Common myeloid progenitor, CD34-positive (primary cell): ENCODE measurements at places on chromosomes 5 and 9.

GRCh38 chr9:123548741-123549545 is 192.9 kb downstream of the CRB2 start:
- peak; percentile 62 for DNase-seq

DNA sequence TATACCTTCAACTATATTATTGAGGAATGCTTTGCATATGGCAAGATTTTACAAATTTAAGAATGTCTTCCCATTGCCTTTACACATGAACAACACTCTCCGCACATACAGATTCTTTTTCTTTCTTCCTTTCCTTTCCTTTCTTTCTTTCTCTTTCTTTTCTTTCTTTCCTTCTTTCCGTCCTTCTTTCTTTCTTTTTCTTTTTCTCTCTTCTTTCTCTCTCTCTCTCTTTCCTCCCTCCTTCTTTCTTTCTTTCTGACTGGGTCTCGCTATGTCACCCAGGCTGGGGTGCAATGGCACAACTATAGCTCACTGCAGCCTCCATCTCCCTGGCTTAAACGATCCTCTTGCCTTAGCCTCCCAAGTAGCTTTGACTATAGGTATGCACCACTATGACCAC is 13.8 kb downstream of the WDR31 start:
- no peak for DNase-seq

DNA sequence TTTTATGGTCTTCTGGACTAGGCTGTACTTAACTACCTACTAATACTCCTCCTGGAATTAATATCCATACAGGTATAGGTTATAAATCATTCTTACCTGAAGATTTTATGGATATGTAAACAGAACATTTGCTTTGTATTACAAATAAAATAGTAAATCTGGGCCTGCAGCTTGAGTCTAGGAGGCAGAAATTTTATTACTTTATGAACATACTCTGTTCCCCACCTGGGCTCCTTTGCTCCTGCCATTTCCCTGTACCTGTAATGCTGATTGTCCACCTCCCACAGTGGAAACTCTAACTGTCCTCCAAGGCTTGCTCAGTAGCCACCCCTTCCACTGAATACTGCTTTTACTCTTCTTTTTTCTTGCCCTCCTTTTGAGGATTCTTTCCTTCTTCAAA is 108.0 kb downstream of the PAM start:
- DNase-seq, result no peak

DNA sequence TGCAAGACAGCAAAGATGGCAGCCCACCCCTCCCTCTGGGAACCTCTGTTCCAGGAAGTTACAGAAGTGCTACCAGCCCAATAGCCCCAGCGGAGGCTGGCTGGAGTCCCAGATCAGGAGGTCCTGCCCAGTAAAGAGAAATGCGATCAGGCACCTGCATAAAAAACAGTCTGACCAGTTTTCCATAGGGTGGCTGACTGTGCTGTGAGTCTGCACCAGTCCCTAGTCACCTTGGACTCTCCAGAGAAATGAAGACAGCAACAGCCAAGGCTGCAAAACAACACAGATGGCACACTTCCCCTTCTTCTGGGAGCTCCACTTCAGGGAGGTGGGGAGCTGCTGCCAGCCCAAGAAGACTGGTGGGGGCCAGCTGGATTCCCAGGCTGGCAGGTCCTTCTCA is 265.5 kb upstream of the PCSK5 start:
- DNase-seq, result no peak

GRCh38 chr5:73232266-73233041 is 59.5 kb downstream of the TMEM174 start:
- peak; percentile 43 for DNase-seq

GRCh38 chr5:96080557-96080956 is 118.9 kb upstream of the ELL2 start:
- no peak for DNase-seq

DNA sequence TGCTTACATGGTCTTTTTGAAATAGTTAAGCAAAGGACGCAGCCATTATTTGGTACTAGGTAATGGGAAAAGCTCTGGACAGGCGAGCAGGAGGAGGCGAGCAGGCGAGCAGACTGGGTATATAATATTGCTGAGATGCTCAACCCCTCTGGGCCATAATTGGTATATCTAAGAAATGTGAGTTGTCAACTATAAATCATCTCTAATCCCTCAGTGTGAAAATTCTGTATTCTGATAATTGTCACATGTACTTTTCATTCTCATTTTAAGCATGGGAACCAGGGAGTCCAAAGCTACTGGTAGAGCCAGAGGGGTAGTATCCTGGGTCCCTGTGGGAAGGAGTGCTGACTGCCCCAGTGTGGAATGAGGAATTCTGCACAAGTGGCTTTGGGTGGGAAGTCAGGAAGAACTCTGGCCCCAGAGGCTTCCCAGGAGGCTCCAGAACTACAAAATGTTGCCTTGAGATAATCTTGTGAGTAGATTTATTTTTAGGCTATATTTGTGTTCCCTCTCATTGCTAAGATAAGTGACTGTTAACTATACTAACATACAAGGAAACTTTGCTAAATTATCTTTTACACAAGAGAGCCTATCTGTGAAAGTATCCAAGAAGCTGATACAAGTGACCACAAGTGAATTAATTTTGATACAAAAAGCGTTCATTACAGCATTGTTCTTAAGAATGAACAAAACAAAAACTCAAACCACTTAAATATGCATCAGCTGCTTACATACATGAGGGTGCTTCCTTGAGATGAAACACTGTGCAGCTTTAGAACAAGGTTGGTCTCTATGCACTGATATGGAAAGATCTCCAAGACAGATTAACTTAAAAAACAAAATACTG is 70.5 kb upstream of the TNFAIP8 start:
- no peak for DNase-seq

DNA sequence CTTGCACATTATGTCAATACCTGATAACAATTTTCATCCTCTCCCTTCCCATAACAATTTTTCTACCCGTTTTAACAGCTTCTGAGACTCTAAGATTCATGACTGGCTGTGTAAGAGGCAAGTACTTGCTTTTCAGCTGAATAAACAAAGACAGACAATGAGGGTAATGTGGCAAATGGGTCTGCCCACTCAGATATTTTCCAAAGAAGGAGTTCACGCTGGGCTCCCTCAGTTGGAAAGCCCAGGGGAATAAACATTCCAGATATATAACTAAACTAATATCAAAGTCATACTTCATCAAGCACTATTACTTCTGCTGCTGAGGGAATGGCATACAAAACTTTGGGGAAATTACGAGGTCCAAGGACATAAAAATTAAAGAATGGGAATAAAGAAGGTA is 24.4 kb downstream of the MEGF9 start:
- DNase-seq, result no peak

DNA sequence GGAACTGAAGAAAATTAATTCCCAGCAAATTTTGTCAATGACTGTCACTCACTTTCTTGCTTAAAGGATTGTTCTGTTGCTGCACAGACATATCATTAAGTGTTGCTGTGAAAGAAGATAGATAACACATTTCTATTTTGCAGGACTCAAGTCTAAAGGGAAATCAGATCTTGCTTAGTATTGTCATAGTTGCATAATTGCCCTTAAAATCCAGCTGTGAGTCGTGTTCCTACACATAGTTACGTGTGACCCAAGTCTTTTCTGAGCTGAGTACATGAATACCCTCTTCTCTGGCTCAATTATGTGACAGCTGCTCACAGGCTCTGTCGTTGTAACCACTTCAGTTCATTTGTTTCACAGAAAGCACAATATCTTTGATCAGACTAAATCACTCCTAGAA is 390.8 kb downstream of the DTWD2 start:
- no peak for DNase-seq
